NCI-H146 (cell line): ENCODE measurements at places on chromosomes 16 and 17.

DNA sequence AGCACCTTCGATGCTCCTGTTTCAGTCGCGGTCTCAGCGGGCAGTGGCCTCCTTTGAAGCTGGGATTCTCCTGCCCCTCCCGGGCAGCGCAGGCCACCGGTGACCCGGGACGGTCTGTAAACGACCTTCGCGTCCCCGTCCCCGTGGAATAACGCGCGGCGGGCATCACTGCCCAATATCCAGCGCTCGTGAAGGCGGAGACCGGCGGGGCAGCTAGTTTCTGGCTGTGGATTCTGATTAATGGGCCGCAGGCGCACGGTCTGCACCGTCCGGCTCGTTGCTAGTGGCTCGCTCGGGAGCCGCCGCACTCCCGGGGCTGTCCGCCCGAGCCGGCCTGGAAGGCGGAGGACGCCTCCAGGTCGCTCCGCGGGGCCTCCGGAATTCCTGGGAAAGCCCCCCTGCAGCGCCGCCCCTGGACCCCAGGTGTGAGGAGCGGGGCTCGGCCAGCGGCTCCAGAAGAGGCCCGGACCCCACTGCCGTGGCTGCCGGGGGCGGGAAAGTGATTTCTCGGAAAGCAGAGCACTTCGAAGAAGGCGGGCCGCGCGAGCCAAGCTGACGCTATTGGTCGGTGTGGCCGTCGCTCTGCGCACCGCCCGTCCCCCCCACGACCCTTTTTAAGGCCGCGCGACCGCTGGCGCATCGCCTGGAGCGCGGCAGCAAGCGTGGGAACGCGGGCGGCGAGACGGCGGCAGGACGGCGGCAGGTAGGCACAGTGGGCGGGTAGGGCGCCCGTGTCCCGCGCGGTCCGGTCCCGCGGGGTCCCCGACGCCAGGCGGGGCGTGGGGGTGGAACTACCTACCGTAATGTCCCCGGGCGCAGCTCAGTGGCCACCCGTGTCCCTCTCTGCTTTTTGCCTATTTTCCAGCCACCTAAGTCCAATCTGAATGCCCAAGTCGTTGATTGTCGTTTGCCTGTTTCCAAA lies at the start of gene IRF8:
Gene IRF8 (plus strand): TSS at position 642 of the 922 bp plus-strand sequence. CDS start 3,854 bp downstream, outside the sequence.
- DNase-seq = no peak

DNA sequence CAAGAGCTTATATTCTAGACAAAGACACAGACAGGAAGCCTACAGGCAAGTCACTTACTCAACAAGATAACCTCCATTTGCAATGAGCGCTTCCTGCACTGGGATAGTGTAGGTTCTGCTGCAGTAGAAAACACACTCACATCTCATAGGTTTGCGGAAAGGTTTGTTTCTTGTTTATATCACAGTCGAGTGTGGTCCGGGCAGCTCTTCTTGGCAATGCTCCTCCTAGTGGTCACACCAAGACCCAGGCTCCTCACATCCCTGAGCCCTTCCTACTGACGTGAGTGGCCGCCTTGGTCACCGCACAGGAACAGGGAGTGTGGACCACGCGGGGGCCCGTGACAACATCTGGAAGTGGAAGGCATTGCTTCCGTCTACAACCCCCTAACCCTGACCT lies 48.0 kb upstream of the RBFOX3 start:
- no peak for DNase-seq

DNA sequence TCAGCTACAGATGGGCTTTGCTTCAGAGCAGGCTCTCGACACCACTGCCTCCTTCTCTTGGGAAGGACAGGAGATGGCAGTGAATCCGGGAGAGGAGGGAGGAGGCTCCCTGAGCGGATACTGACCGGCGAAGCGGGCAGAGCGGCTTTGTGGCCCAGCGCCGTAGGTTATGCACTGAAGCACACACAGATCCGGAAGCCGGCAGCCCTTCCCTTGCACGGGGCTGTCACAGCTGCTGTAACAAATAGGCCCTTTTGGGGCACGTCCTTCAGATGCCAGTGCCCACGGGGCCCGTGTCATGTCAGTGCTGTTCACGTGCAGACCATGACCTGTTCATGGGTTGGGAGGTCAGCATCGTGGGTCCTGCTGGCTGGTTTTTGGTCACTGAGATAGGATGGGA lies 144.7 kb upstream of the CHMP6 start:
- DNase-seq = no peak

GRCh38 chr16:53341792-53342191 lies 92.5 kb upstream of the RBL2 start:
- DNase-seq = no peak

- DNase-seq = no peak
Measured at GRCh38 chr16:49424961-49425360, 51.4 kb downstream of the C16orf78 start.
